NCI-H1092 (cell line): ENCODE measurements at places on chromosomes 13 and 19.

GRCh38 chr13:99269627-99270241, 11.6 kb upstream of the GPR18 start:
- DNase-seq, result peak; percentile 32

DNA sequence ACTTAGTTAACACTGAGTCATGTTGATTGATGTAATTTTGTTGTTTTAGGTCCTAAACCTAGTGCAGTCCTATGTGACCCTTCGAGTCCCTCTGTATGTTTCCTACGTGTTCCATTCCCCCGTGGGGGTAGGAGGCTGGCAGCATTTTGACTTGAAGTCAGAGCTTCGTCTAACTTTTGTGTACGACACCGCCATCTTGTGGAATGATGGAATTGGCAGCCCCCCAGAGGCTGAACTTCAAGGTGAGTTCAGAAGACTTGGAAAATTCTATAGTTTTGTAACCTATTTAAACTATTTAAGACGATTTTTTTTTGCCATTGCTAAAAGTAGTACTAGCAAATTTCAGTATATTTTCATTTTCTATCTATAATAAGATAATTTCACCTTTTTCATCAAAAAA, 117.9 kb downstream of the STOML3 start:
- peak; percentile 7 for DNase-seq

DNA sequence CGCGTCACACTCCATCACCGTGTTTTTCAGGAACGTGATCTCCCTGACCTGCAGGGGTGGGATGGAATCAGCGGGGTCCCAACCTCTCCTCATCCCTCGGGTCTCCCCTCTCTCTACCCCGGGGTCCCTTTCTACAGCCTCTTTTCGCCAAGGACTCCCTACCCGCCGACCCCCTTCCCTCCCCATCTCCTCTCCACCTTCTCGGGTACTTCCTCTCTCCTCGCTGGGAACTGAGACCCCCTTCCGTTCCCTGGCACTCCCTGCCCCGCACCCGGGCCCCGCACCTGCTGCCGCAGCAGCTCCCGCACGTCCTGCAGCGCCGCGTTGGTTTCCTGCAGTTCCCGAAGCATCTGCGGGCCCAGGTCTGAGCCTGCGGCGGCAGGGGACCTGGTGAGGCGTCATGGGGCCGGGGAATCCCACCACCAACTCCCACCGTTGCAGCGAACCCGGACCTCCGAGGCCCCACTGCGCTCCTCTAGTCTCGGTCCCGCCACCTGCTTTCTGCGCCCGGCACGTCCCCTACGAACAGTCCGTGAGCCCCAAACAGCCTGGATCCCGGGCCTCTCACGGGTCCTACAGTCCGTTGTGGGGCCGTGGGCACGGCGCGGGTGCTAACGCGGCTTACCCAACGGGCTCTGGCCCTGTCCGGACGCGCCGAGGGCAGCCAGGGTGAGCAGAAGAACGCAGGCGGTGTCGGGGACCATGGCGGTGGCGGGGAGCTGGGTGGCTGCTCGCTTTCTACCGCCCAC, at the start of gene COMP:
Gene COMP (minus strand): TSS at position 740 of the 749 bp plus-strand sequence. CDS start 36 bp downstream, at position 704.
- no peak for DNase-seq

- DNase-seq, result no peak
These were observed 297.3 kb downstream of the ZNF536 start for GRCh38 chr19:30669329-30670010.

GRCh38 chr13:53463106-53463505, 434.5 kb downstream of the OLFM4 start:
- DNase-seq, result no peak

DNA sequence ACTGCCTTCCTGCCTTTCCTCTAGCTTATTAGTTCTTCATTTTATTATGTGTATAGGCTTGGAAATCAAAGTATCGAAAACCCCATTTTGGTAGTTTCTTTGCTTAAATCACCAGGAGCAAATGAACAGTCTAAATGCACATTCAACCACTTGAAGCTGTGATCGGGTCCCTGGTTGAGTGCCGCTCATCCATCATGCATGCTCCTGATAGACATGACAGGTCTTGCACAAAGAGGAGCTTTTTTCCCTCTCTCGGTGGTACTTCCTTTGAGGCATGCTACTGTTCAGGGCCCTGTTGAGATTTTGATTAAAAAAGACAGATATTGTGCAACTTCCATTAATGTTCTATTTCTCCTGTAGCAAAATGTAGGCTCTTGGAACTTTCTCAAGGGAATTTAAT, 185.8 kb downstream of the OLFM4 start:
- DNase-seq, result no peak

GRCh38 chr19:5955636-5955935, 22.4 kb downstream of the RANBP3 start:
- DNase-seq, result no peak

DNA sequence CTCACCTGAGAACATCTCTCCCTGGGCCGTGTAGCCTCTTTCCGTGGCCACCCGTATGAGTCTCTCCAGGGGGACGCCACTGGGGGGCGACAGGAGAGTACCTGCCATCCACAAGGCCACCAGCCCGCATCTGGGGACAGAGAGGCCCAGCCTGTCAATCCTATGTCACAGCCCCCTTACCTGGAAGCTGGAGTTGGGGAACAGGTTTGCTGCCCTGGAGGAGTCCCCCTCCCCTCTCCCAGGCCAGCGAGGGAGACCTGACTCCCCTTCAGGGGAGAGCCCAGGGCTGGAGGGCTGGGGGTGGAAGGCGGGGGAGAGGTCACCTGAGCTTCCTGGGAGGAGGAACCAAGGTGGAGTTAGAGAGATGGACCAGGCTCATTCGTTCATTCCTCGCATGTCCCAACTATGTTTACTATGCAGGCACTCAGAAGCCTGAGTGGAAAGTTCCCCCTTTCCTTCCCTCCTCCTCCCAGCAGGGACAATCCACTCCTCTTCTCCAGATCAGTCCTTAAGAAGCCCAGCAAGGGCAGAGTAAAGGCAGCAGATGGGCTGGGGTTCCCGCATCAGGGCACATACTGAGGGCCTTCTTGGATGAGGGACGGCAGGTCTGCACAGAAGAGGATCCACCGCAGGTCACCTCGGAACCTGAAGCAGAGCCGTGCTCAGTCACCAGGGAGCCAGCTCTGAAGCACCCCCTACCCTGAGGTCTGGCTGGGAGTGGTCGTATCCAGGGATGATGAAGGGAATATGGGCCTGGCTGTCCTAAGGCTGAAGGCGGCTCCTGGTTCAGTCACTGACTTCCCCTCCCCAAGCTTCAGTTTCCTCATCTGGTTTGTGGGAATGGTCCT, 5.5 kb downstream of the ACTMAP start:
- no peak for DNase-seq

- no peak for DNase-seq
These were observed 8.4 kb downstream of the NLRP7 start for GRCh38 chr19:54938906-54939305.

GRCh38 chr19:46413262-46414031, at the start of gene CCDC8:
Gene CCDC8 (minus strand): TSS chr19:46413564. CDS start chr19:46412810, 754 bp downstream.
- DNase-seq, result no peak

DNA sequence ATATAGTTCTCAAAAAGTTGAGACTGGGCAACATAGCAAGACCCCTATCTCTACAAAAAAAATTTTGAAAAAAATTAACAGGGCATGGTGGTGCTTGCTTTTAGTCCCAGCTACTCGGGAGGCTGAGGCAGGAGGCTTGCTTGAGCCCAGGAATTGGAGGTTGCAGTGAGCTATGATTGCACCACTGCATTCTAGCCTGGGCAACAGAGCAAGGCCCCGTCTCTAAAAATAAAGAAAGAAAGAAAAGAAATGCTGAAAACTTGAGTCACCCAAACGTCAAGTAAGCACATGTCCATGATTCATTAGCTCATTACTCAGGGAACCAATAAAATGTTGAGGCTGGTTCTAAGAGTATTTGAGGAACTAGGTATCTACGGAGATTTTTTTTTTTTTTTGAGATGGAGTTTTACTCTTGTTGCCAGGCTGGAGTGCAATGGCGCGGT, 33.9 kb upstream of the SEMA6B start:
- DNase-seq, result no peak

DNA sequence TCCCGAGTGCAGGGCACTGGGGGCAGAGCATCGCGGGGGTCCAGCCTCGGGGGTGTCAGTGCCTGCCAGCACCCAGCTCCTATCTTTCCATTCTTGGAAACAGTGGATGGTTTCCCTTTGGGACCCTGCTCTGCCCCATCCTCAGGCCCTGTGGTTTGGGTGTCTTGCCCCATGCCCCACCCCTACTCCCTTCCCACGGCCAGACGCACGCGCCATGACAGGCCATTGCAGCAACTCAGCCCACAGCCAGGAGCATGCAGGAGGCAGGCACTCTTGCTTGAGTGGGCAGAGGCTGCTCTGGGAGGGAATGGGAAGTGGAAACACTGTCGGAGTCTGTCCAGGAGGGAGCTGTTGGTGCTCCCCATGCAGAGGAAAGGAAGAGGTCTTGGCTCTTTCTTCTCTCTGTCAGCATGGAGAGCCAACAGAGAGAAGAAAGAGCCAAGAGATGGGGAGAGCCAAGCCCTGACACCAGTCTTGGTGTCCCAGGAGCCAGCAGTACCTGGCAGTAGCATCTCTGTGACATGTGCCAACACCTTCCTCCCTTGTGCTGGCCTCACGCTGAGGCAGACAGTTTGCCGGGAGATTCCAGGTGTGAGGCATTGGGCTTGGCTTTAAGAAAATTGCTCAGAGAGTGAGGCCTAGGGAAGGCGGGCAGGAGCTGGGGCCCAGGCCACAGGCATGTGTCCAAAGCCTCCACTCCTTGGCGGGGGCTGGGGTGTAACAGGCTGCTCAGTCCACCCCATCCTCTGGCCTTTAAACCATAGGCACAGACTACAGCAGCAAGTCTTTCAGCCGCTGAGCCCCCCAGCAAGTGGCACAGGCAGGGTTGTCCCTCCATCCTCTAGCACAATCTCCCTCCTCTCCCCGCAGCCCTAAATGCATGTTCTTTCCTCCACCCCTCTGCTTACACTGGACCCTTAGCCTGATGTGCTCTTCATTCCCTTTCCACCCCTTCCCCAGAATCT, 86.7 kb upstream of the UQCRFS1 start:
- DNase-seq, result no peak

GRCh38 chr13:44652962-44653660, 77.0 kb upstream of the TSC22D1 start:
- no peak for DNase-seq

DNA sequence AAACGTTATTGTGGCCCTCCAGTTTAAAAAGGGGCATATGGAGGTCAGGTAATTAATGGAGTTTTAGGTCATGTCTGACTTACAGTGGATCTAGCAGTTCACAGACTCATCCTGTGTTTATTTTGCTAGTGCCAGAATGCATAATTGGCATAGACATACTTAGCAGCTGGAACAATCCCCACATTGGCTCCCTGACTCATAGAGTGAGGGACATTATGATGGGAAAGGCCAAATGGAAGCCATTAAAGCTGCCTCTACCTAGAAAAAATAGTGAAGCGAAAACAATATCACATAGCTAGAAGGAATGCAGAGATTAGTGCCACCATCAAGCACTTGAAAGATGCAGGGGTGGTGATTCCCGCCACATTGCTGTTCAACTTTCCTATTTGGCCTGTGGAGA, 610.7 kb downstream of the SLITRK5 start:
- no peak for DNase-seq

- no peak for DNase-seq
These were observed 12.2 kb downstream of the ZSCAN22 start for GRCh38 chr19:58338825-58339558.

GRCh38 chr19:17560205-17560595, 4.8 kb downstream of the COLGALT1 start:
- no peak for DNase-seq

DNA sequence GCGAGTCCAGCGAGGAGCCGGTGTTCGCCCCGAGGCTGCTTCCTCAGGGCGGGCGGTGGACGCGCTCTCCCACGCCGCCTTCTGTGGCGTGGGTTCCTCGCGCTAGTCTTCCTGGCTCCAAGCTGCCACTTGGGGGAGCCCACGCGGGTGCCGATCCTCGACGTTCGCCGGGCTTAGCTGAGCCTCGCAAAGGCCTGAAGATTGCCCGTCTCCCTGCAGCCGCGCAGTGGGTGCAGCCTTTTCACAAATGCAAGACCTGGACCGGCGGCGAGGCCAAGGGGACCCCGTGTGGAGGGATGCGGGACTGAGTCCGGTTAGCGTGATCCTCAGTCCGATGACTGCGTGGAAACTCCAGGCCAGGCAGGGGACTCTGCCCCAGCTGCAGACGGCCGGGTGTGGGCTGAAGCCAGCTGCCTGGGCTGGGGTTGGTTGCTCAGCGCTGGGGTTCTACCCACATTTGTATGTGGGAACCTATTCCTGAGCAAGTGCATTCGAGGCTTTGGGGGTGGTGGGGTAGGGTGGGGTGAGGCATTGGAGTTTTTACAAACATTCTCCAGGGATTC, 16.6 kb upstream of the LRP3 start:
- DNase-seq, result peak; percentile 77

- no peak for DNase-seq
These were observed 9.4 kb downstream of the AP1M1 start for GRCh38 chr19:16207063-16207462.

DNA sequence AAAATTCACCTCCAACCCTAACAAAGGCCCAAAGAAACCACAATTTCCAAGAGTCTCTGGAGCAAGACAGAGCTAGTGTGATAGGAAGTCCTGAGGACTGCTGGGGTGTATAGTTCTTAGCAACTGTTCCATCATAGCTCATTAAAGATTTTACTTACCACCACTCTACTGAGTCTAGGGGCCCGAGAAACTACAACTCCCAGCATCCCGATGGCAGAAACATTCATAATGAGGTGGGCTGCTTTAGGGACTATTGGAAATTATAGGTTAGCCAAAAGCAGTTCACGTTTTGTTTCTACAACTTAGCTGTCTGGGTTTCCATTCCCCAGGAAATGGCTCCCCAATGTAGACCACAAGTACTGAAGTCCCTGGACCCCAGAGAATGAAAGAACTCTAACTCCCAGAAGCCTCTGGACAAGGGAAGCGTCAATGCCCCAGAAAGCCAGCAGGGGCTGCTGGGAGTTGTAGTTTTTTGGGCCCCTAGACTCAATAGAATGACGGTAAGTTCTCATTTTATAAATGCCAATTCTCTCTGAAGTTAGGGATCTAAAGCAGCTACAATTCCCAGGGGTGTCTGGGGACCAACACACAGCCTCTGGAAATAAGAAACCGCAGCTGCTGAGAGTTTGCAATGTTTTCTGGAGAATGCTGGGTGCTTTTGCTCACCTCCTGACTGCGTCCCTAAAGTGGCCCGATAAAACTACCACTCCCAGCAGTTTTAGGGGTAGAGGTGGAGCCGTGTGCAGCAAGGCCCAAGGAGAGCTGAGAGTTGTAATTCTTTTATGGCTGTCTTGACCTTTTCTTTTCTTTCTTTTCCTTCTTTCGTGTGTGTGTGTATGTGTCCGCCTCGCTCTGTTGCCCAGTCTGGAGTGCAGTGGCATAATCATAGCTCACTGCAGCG, 11.1 kb downstream of the FTL start:
- DNase-seq, result no peak

DNA sequence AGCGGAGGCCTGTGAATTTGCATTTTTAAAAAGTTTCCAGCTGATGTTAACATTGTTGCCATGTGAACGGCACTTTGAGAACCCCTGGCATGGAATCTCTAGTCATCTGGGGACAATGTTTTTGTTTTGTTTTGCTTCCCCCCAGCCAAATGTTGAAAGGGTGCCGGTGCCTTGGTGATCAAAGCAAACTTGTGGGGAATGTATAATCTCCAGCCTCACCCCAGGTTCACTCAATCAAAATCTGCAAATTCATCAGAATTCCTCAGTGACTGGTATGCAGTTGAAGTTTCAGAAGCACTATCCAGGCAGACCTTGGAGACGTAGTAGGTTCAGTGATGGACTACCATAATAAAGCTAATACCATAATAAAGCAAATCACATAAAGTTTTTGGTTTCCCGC, 428.7 kb downstream of the MYO16 start:
- DNase-seq, result no peak
